ENCODE measurements at places on chromosomes 12 and 14.
A peak's percentile ranks its signal among the peaks of the same experiment; 100 is the strongest.

DNA sequence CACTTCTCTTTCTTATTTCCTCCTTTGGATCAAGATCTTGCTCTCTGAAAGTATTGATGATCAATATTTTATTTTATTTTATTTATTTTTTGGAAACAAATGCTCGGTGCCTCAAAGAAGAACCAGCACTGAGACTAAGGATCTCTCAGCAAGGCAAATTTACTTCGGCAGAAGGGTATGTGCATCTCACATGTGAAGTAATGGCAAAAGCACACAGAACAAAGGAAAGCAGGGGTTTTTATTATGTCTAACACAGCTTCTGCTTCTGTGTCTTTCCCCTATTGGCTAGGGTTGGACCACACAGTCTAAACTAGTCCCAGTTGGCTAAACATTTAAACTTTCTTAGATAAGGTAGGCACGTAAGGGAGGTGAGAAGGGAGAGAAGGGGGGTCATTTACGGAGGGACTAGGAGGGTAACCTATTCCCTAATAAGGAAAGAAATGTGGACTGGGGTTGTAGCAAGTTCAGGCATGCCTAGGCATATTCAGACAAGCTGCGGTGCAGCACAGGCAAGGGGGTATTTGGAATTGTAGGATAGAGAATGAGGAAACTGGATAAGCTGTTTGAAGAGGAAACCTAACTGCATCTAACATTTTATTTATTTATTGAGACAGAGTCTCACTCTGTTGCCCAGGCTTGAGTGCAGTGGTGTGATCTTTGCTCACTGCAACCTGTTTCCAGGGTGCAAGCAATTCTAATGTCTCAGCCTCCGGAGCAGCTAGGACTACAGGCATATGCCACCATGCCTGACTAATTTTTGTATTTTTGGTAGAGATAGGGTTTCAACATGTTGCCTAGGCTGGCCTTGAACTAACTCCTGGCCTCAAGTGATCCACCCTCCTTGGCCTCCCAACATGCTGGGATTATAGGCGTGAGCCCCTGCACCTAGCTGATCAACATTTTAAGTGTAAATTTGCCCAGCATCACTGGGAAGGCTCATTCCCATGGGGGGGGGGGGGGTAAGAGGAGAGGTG lies 90.0 kb upstream of the EIF5 start:
- DNase-seq: no peak

GRCh38 chr12:105427883-105428282 lies 97.4 kb downstream of the C12orf75 start:
- no peak for DNase-seq

DNA sequence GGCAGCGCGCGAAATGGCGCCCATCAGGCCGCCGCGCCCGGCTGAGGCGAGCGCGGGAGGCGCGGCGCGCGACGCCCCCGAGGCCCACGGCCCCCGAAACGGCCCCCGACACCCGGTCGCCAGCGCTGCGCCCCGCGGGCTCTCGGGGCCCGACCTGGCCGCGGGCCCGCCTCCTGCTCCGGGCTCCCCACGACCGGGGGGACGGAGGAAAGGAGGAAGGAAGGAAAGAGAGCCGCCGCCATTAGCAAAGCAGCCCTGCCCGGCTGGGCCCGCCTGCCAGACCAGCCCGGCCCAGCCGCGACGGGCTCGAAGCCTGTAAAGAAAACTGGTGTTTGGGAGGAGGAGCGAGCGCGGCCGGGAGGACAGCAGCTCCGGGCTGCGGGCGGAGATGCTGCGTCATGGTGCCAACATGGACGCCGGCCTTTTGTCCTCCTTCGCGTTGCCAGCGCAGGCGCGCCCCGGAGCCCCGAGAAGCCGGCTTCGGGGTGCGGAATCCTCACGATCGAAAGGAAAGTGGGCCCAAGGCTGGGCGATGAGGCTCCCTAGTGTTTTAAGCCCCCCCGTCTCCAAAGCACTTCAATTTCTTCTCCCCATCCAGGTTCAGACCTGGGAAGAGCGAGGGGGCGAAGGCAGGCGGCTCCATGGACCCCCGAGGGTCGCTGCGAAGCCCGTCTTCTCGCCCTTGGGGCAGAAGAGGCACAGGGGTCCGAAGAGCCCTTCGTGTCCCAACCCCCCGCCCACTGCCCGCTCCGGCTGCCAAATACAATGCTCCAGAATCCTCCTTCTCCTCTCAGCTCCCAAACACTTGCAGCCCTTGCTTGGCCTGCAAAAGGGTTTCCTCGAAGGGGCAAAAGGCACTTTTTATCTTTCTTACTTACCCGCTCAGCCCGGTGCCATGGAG lies 2.9 kb upstream of the SETD1B start:
- DNase-seq: peak; percentile 42

DNA sequence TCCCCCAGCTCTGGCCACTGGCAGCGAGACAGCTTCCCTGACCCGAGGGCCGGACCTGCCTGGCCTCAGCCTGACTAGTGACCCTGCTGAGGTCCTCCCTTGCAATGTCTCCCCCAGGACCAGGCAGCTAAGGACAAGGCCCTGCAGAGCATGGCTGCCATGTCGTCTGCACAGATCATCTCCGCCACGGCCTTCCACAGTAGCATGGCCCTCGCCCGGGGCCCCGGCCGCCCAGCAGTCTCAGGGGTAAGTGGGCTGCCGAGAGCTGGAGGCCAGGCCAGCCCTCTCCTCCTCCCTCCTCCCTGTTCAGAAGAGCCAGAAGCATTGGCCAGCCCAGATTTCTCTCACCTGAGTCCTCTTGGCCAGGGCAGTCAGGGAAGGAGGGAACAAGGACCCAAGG lies 58.1 kb downstream of the TEAD4 start:
- no peak for DNase-seq

- DNase-seq: no peak
These were observed 68.5 kb upstream of the RIC8B start for GRCh38 chr12:106705971-106706370.

DNA sequence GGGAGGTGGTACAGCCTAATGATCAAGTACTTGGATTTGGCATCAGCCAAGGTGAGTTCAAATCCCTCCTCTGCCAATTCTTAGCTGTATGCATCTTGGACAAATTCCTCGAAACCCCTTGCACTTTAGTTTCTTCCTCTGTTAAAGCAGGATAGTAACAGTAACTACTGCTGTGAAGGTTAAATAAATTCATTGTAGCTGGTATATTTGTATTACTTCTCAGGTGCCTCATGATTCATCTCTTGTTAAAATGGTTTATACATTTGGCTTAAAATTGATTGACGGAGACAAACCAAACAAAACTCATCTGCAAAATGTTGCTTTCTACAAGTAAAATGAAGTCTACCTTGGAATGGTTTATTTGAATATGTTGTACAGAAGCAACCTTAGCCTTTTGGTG lies 2.3 kb upstream of the PTPRB start:
- DNase-seq: no peak

DNA sequence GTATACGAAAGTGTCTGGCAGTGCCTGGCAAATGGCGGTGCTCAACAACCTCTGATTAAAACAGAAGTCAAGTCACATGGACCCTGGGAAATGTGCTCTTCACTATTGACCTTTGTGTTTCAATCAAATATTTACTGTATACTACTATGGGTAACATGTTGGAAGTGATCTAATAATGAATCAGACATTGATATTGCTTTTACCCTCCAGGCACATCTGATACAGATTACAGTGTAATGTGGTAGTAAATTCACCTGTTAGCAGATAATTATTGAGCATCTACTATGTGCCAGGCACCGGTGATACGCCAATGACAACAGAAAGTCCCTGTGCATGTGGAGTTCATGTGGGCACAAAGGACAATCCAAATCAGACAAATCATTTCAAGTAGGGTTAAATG lies 63.1 kb downstream of the STON2 start:
- DNase-seq: no peak

GRCh38 chr14:56858422-56858821 lies 48.1 kb upstream of the OTX2 start:
- DNase-seq: no peak

DNA sequence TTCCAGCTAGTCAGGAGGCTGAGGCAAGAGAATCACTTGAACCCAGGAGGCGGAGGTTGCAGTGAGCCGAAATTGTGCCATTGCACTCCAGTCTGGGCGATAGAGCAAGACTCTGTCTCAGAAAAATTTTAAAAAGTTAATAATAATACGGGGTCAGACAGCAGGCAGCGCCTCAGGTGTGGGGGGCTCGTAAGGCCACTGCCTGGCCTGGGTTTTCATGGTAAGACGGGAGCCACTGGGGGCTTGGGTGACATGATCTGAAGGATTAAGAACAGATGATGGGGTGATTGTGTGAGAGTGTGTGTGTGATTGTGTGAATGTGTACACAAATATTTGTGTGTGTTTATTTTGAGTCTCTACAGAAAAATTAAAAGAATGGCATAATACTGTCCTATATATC lies 23.6 kb downstream of the BCL7A start:
- DNase-seq: no peak

- no peak for DNase-seq
These were observed 28.7 kb downstream of the GIT2 start for GRCh38 chr12:109967383-109968031.

GRCh38 chr12:124317400-124317799 lies 22.5 kb downstream of the RFLNA start:
- no peak for DNase-seq

- DNase-seq: peak; percentile 69
These were observed 417.0 kb downstream of the DPF3 start for GRCh38 chr14:72476657-72477499.

GRCh38 chr14:81221579-81222102 lies 882 bp upstream of the GTF2A1 start:
- DNase-seq: no peak

- DNase-seq: no peak
These were observed 39.0 kb upstream of the WNK1 start for GRCh38 chr12:713281-713875.

DNA sequence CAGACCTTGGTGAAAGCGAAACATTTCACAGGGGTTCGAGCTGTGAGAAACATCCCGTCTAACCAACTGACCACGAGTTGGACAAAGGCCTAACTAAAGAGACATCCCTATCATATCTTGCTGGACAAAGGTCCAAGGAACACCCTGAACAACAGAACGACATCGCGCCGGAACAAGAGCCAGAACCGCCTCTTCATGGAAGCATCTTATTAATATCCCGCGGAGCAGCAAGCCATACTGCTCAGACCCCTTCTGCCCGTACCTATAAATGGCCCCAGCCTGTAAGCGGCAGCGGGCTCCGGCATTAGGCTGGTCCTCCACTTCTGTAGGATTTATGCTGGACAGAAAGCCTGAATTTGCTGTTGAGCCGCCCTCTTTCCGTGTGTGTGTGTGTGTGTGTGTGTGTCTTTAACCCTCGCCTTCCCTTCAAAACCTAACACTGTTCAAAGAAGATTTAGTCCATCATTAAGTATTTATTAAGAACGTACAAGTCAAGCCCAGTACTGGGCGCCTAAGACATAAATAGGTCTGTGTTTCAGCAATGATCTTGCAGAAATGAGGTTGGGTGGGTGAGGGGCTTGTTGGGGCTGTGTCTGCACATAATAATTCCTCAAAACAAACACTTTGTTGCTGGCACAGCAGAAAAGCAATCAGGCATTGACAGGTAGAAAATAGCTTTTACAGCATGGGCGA lies 1.9 kb downstream of the SLC6A15 start:
- DNase-seq: no peak

- DNase-seq: no peak
These were observed 51.3 kb upstream of the AMIGO2 start for GRCh38 chr12:47131011-47131410.

GRCh38 chr12:17301544-17301943 lies 695.6 kb upstream of the LMO3 start:
- DNase-seq: no peak

GRCh38 chr14:64407329-64407728 lies 19.2 kb downstream of the MTHFD1 start:
- DNase-seq: no peak

GRCh38 chr12:152440-152839 lies 61.5 kb downstream of the SLC6A12 start:
- no peak for DNase-seq

DNA sequence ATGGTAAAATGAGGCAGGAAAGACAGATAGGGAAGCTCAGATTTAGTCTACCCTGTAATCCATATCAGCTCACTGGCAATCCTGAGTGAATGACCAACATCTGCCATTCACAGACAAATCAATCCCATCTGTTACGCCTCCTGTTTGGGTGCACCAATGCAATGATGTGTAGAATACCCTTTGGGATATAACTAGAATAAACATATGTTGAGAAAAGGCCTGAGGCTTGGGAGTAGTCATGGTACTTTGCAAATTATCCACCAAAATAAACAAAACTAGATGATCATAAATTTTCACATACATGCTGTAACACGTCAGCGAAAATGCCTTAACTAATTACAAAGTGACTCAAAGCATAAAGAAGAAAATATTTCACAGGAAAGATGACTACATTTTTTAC lies 78.8 kb downstream of the KCNC2 start:
- no peak for DNase-seq

DNA sequence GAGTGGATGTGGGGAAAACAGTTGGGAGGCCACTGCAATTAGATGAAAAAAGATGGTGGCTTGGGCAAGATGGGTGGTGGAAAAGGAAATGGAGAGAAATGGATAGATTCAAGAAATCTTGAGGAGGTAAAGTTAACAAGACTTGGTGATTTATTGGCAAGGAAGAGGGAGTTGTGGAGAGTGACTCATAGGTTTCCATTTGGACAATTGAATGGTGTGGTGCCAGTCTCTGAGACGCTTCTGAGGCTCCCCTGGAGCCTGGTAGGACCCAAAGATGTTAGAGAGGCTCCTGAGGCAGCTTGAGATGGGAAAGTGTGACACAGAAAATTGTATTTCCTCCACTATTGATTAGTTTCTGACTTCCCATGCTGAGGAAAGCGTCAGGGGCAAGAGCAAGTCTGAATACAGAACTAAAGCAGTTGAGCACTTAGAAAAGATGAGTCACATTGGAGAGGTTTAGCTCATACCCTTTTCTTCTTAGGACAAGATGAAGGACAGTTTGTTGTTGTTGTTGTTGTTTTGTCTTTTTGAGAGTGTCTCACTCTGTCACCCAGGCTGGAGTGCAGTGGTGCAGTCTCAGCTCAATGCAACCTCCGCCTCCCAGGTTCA lies 4.5 kb downstream of the PRPF40B start:
- no peak for DNase-seq

- DNase-seq: no peak
These were observed 730 bp downstream of the PPP1R3E start for GRCh38 chr14:23301969-23302289.

DNA sequence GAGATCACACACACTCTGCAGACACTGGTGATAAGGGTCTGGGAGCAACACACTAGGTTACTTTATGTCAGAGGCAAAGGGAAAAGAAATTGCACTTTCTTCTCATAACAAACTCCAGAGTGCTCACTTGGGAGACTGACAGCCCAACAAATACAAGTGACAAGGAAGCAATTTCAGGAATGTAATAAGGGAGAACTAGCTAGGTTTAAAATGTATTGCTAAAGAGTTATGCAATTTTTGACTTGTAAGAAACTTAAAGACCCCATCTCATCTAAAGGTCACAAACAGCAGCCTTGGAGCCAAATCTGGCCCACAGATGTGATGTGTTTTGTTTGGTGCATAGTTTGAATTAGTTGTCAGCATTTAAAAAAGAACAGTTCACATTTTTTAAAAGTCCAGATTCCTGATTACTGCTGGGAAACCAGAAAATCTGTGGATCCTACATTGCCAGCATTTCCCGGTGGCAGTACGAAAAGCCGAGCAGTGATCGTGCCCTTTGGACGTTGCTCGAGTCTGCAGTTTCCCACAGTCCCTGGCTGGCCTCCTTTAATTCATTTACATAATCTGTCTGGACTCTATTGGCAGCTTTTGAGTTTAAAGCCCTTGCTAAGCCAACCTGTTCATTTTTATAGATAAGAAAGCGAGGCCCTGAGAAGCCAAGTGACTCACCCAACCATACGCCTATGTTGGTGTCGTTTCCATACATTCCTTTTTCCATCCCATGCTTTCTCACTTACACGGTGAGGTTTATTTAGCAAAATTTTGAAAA lies 42.0 kb upstream of the ETV6 start:
- no peak for DNase-seq

Measured in NK-92 treated with Interleukin-12 subunit alpha and Interleukin-12 subunit beta, amount 100 ng/mL, for 24 hours (cell line).